ENCODE measurements at places on chromosomes 7 and 10.

DNA sequence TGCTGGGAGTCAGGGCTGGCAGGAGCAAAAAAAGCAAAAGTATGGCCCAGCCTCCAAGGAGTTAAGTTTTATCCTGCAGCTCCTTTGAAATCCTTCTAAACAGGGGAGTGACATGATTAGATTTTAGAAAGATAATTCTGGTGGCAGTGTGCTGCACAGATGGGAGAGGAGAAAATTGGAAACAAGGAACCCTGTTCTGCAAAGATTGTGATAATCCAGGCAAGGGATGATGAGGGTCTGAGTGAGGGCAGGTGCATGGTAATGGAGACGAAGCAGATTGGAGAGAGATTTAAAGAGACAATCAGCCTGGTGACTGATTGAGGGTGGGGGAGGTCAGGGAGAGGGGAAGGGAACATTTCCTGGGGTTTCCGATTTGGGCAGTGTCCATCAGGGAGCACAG lies 444.7 kb upstream of the PODXL start:
- no peak for DNase-seq

GRCh38 chr10:52965938-52966401 lies 193.4 kb upstream of the MBL2 start:
- no peak for DNase-seq

- no peak for DNase-seq
These were observed 6.5 kb downstream of the CPVL start for GRCh38 chr7:29139796-29140195.

DNA sequence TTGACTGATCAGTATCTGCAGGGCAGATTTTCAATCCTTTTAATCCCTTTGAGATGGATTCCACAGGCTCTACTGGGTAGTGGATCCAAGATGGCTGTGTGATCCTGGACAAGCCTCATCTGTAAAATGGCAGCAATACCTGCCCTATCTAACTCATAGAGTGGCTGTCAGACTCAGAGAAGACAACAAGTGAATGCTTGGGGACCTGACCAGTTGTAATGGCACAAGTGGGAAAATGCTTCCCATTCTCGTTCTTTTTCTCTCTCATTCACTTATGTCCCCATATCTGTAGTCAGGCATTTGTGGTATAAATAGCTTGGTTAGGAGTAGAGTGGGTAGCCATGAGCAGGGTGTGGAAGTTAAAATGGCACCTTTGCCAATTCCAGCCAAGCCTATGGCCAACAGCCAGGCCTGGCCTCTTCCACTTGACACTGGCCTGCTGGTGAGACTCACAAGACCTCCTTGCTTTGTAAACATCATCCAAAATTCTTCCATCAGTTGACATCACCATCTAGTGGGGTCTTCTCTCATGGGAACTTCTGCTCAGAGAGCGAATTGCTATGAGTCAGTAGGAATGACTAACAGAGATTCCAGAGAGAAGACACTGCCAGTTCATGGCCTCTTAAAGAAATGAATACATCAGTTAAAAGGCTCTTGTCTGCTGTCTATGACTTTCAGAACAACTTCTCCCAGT lies 150.1 kb downstream of the PLPP4 start:
- no peak for DNase-seq

DNA sequence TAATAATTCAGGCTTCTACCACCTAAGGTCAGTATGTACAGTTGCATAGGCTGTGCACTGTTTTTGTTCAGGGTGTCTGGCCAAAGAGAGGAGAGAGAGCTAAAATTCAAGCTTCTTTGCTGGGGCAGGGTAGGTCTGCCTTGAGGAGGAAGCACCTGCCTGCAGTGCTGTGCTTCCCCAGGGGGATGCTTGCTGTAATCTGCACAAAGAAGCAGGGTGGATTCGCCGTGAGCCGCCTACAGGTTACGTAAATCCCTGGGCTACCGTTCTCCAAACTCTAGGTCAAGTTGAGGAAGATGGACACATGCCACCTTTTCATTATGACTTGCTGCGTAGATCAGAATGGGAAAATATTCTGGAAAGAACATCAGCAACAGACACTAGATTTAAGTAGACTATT lies 543.3 kb downstream of the TNS3 start:
- DNase-seq: no peak

GRCh38 chr7:22627136-22627535 lies 99.9 kb upstream of the IL6 start:
- no peak for DNase-seq

- DNase-seq: no peak
These were observed 471.7 kb upstream of the GHITM start for GRCh38 chr10:83667594-83667993.

- DNase-seq: no peak
These were observed 154.8 kb downstream of the CHN2 start for GRCh38 chr7:29349362-29349761.

GRCh38 chr10:99615426-99615825 lies 4.8 kb downstream of the SLC25A28 start:
- no peak for DNase-seq

DNA sequence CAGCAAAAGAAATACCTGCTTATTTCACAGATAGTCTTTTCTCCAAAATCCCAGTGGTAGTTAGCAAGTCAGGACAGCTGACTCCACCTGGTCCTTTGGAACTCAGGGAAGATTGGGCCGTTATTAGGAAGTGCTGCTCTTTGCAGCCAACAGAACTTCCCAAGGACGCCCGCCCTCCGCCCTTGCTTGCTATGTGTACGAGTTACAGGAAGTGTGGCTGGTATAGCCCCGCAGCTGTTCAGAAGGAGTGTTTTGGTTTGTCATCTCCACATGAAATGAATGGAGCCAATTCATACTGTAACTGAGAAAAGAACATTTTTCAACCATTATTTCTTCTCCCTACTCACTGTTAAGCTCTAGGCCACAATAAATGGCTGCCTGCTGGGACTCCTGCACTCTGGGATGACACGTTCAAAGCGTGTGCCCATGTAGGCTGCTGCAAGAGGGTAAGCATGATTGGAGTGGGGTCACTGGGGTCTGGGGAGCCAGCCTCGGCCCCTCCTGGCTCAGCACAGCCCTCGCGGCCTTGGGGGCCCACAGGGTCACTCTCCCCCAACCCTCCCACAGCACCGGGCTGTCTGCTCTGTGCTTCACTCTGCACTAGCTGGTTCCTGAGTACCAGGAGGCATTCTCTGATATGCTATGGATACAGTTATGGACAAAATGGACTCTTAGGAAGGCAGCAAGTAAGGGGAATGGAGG lies 244.0 kb downstream of the EBF3 start:
- DNase-seq: no peak

- DNase-seq: no peak
These were observed 428.1 kb downstream of the CNTNAP2 start for GRCh38 chr7:146544748-146545147.

DNA sequence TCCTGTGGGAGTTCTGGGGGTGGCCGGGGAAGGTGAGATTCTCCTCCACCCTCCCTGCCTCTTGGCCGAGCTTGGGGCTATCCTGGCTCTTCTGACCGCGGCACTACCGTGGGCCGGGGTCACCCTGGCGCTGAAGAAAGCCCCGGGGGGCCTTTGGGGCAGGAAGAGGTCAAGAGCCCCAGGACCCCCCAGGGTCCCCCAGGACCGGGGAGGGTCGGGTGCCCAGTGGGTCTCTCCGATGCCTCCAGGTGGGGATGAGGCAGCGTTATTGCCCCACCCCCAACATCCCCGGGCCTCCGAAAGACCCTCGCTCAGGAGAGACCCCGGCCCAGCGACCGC lies 439 bp upstream of the KNDC1 start:
- DNase-seq: no peak

GRCh38 chr10:58993480-58994221 lies 182.8 kb upstream of the PHYHIPL start:
- no peak for DNase-seq

DNA sequence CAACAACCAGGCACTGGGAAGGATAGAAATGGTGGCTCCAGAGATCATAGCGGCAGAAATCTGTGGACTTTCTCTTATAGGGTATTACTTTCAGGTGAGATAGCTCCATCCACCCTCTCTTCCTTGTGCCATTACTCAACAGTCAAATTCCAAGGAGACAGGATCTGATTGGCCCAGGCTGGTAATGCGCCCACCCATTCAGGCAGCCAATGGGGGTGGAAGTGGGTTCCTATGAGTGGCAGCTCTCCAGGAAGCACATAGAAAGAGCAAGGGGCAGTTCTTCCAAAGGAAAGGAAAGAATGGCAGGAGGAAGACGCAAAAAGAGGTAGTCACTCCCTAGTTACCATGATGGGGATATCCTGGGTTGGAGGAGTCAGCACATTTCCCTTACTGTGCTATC lies 94.4 kb downstream of the STRA8 start:
- no peak for DNase-seq

GRCh38 chr7:137801491-137801890 lies 45.3 kb downstream of the DGKI start:
- no peak for DNase-seq

DNA sequence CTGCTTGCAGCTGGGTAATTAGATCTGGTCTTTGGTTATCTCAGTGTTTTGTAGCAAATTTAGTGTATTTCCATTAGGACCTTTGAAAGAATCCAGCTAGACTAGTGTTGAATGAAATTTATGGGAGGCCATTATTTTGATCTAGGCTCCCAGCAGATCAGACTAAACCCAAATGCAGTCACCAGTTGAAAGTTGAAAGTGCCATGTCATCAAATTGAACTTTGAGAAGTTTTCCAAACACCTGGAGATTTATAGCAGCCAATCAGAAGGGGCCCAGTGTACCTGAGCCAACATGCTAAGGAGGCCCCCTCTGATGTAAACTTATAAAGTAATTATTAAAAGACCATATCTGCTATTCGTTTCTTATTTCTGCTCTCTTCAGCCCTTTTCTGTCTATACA lies 11.3 kb upstream of the TMEM236 start:
- DNase-seq: no peak

GRCh38 chr10:102802920-102803534 lies 34.2 kb downstream of the CYP17A1 start:
- no peak for DNase-seq

GRCh38 chr7:120303105-120303504 lies 30.1 kb downstream of the KCND2 start:
- no peak for DNase-seq

GRCh38 chr10:71276873-71277272 lies 42.2 kb upstream of the SLC29A3 start:
- DNase-seq: no peak

GRCh38 chr10:132652936-132653590 lies 115.5 kb downstream of the INPP5A start:
- no peak for DNase-seq

- no peak for DNase-seq
These were observed 94.4 kb upstream of the SKAP2 start for GRCh38 chr7:26958834-26959233.

DNA sequence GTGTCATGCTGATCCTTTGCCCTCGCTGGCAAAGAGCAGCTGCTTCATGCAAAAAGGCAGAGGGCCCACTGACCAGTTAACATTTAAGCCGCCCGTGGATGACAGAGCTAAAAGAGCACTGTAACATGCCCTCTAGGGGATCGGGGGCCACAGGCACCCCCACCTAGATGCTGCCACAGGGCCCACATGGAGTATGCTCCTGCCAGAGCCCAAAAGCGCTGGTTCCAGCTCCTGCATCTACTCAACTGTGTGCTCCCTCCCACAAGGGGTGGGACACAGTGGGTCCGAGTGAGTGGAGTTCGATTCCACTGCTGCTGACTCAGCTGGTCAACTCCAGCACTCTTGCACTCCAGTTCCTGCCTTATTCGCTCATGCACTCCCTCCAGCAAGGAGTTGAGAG lies 199.8 kb upstream of the CNTNAP2 start:
- DNase-seq: no peak

DNA sequence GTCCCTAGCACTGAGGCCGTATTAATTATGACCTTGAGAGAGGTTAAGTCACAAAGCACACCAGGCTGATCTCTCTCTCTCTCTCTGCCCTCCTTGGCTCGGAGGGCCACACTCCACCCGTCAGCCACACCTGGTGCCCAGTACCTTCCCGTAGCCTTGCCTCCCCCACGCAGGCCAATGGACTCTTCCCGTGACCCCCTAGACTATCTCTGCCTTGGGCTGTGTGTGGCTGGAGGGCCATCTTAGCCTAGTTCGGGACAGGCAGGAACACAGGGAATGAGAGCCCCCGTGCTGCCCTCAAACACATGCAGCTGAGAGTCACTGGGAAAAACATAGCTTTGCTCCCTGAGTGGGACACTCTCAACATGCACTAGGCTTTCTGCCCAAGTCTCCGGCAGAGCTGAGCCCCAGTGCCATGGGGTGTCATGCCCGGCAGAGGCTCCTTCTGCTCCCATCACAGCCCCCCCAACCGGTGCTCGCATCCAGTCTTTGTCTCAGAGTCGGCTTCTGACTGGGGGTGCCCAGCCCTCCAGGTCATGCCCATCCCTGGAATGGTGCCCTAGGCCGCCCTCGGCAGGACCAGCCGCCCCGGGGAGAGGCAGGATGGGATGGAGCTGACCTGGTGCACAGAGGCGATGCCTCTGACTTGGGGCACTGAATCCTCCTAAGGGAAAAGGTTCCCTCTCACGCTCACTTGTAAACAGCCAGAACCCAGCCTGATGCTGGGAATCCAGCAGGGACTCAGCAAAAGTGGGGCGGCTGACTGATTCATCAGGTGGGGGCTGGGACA lies 63.0 kb downstream of the TCERG1L start:
- no peak for DNase-seq

GRCh38 chr7:135247746-135248471 lies 14.3 kb downstream of the STRA8 start:
- DNase-seq: no peak

DNA sequence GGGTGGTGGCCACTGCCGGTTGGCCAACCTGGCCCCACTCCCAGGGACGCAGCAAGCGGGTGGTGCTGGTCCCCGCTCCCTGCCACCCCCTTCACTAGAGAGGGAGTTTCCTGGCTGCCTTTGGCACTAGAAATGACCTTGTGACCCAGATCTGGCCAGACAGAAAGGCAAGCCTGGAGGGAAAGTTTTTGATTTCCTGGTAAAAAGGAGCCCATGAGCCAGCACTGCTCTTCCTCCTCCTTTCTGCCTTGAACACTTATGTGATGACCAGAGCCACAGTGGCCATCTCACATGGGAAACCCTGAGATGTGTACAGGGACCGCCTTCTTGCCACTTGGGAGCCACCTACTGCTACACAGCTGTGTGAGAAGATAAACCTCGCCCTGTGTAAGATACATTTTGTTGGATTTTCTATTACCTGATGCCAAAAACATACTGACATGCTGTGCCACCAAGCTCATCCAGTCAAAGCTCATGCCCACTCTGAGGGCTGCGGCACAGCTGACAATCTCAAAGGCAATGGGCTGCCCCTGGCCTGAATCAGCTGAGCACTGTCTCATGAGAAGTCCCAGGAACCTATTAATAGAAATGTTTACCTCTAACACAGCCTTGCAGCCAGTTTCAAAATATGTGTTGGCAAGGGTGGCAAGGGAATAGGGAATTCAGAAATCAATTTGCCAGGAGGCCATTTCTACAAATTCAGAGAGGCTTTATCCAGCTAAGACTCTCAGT lies 94.0 kb downstream of the CYTH3 start:
- no peak for DNase-seq
